ENCODE measurements at places on chromosomes 12 and 14. TPM values are rescaled to one million over a fixed set of nuclear protein-coding genes. Genes with fewer than 3 reads are reported as not detected.

GRCh38 chr12:473198-473597, 13.5 kb downstream of the B4GALNT3 start:
- DNase-seq = no peak

GRCh38 chr12:67671892-67672291, 23.3 kb downstream of the DYRK2 start:
- no peak for DNase-seq

The SYT1 gene
- polyA plus RNA-seq = 18.9 TPM

DNA sequence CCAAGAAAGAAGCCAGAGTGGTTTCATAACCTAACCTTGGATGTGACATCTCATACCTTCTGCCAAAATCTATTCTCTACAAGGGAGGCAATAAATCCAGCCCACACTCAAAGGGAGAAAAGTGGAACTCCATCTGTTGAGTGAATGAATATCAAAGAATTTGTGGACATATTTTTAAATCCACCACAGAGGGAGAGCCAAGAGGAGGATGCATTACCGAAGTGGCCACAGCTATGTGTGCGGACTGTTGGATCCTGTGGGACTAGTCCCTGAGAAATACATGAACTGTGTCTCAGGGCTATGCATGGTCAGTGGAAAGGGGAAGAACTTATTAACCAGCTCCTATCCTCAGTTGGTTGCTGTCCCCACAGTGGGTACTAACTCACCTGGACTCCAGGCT, 273.9 kb downstream of the NUAK1 start:
- DNase-seq = no peak

- no peak for DNase-seq
Observed at GRCh38 chr14:58712357-58712756, 74.6 kb downstream of the DACT1 start.

The ABCC9 gene
- 22.2 TPM for polyA plus RNA-seq
